ENCODE measurements at places on chromosomes 16 and 17. TPM values are rescaled to one million over a fixed set of nuclear protein-coding genes. Genes with fewer than 3 reads are reported as not detected.

GRCh38 chr16:53654946-53655345 lies 48.7 kb downstream of the RPGRIP1L start:
- DNase-seq = no peak

GRCh38 chr17:51455931-51456330 lies 195.6 kb downstream of the UTP18 start:
- no peak for DNase-seq

- DNase-seq = no peak
These were observed 52.7 kb downstream of the SREBF1 start for GRCh38 chr17:17783825-17784656.

DNA sequence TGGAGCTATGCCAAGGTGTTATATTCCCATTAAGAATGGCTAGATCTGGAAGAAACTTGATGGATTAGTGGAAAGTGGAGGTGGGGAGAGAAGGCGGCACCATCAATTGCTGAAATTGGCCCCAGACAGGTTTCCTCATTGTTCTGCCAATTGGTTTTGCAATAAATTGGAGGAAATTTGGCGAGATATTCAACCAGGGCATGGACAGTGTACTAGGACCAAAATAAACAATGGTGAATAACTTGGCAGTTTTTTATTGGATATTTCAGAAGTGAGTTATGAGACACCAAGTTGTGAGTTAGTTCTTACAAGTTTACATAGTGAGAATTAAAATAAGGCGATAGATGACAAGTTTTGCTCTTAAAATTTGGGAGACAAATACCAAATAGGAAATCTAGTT lies 41.1 kb upstream of the SOX9 start:
- no peak for DNase-seq

The KRTAP4-9 gene
- not detected for total RNA-seq

Data from activated CD8-positive, alpha-beta T cell treated with anti-CD3 and anti-CD28 coated beads, Interleukin-2, amount 10 ng/mL, durations not matched to agents 7 days and 5 days (primary cell).